ENCODE measurements at places on chromosomes 7 and 10.

- no peak for DNase-seq
These were observed 14.0 kb upstream of the BLNK start for GRCh38 chr10:96285331-96285752.

- no peak for DNase-seq
These were observed 5.7 kb downstream of the KIAA1549 start for GRCh38 chr7:138975343-138976104.

GRCh38 chr10:47031901-47032465, 120.8 kb downstream of the PTPN20 start:
- no peak for DNase-seq

GRCh38 chr7:137916564-137916963, 69.8 kb upstream of the DGKI start:
- no peak for DNase-seq

DNA sequence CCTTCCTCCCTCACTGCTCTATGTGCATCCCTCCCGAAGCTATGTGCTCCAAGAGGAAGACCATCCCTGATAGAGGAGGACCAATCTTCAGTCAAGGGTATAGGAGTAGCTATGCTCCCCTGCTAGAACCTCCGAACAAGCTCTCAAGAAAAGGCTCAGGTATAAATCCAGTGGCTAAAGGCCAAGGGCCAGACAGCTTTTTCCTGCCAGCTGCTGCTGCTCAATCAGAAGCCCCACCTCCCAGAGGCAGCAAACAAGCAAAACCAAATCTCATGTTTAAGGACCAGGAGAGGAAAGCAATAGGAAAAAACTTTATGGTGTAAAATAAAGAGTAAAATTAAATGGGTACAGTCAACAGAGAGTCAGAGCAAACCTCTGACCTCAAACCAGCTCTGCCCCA, 187.2 kb downstream of the FGFR2 start:
- no peak for DNase-seq

DNA sequence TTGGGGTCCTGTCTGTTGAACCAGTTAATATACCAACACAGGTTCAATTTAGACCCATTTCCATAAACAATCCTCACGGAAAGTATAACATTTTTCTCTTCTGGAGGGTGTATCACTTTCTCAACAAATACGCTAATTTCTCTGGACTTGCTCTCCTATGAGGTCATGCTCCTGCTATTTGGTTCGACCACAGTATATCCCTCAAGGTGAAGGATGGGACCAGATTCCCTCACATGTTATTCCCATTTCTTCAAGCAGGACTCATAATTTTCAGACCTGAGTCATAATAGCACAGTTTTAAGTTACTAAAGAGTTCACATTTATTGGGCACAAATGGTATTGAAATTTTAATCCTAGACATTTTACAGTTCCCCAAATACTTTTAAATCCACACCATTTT, 57.2 kb downstream of the ADAM12 start:
- DNase-seq = no peak

GRCh38 chr7:81507221-81507620, 262.6 kb downstream of the HGF start:
- DNase-seq = no peak
